Activated naive CD8-positive, alpha-beta T cell treated with anti-CD3 and anti-CD28 coated beads for 36 hours (primary cell): ENCODE measurements at places on chromosomes 11 and 22. TPM values are rescaled to one million over a fixed set of nuclear protein-coding genes. Genes with fewer than 3 reads are reported as not detected.

DNA sequence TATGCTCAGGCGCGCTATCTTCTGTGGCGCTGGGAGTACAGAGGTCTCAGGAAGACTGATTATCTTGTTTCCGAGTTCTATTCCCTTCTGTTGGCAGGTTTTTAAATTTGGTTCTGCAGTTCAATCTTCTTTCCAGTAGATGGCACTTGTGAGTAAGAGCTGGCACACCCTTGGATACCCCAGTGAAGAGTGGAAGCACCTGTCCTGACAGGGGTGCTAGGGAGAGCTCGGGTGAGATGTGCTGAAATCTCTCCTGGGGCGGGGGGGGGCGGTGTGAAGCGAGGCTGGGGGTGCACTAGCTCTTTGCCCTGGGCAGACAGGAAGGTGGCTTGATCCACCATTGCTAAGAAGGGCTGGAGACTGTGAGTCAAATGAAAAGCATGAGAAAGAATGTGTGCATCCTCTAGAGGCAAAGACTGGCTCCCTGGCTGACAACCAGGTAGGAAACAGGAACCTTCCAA lies 679.9 kb upstream of the CCDC179 start:
- H3K27ac ChIP-seq: no peak overlapping the region
- no peaks in the 10 kb centered on the region for H3K4me1 ChIP-seq
- no peak overlapping the region for H3K4me3 ChIP-seq
- H3K36me3 ChIP-seq: no peaks in the 10 kb centered on the region

DNA sequence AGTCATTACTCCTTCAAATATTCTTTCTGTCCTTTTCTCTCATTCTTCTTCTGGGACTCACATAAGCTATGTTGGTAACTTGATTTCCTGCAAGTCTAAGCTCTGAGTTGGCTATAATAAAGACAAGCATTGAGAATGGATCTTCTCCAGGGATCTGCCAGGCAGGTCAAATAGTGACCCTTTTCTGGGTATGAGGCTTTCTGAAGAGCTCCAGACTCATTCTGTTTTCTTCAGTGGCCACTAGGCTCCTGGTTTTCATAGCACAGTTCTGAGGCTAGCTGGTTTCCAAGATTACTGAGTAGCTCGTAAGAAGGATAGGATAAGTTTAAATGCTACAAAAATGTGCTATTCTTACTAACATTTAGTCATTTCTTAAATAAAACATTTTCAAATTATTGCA lies 38.3 kb downstream of the TMPRSS5 start:
- no peak for DNase-seq
- peaks cover 4% of the 10 kb centered on the region for H3K27me3 ChIP-seq
- H3K27ac ChIP-seq: no peak overlapping the region
- H3K4me3 ChIP-seq: no peak overlapping the region

GRCh38 chr11:77267962-77268361 lies 33.5 kb downstream of the GDPD4 start:
- H3K27ac ChIP-seq: no peak overlapping the region
- peaks cover 7% of the 10 kb centered on the region for H3K4me1 ChIP-seq
- H3K27me3 ChIP-seq: peaks cover 4% of the 10 kb centered on the region
- DNase-seq: no peak

DNA sequence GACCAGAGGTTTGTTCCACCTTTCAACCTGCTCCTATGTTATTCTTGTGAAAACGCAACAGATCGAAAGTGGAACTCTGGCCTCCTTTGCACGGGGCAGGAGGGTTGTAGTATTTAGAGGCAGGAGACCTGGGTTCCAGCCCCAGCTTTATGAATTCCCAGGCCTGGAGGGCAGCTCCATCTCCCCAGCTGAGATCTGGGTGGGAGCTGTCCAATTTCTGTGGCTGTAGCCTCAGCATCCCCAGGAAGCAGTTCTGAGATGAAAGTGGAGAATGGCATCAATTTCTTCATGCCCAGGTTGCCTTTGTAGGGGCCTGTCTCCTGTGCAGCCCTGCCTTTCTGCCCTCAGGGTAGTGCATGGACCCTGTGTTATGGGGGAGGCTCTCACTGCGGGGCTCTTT lies 4.1 kb downstream of the FADS2 start:
- no peak overlapping the region for H3K27ac ChIP-seq
- H3K36me3 ChIP-seq: peaks cover 28% of the 10 kb centered on the region

The IGF2 gene
- total RNA-seq: 0.08 TPM

GRCh38 chr22:39381009-39381755 lies 18.4 kb upstream of the TAB1 start:
- no peaks in the 10 kb centered on the region for H3K4me1 ChIP-seq
- no peak overlapping the region for H3K27ac ChIP-seq
- no peak overlapping the region for H3K4me3 ChIP-seq
- H3K27me3 ChIP-seq: no peaks in the 10 kb centered on the region
- no peak for DNase-seq
- H3K36me3 ChIP-seq: no peaks in the 10 kb centered on the region

The DNAJB13 gene
- 0.18 TPM for total RNA-seq

The RAB36 gene
- 0.90 TPM for total RNA-seq

- no peak overlapping the region for H3K27ac ChIP-seq
- no peaks in the 10 kb centered on the region for H3K36me3 ChIP-seq
- H3K27me3 ChIP-seq: peaks cover 20% of the 10 kb centered on the region
- H3K4me1 ChIP-seq: no peaks in the 10 kb centered on the region
- H3K4me3 ChIP-seq: no peak overlapping the region
Observed at GRCh38 chr22:26068571-26068970, 100.7 kb upstream of the SEZ6L start.

DNA sequence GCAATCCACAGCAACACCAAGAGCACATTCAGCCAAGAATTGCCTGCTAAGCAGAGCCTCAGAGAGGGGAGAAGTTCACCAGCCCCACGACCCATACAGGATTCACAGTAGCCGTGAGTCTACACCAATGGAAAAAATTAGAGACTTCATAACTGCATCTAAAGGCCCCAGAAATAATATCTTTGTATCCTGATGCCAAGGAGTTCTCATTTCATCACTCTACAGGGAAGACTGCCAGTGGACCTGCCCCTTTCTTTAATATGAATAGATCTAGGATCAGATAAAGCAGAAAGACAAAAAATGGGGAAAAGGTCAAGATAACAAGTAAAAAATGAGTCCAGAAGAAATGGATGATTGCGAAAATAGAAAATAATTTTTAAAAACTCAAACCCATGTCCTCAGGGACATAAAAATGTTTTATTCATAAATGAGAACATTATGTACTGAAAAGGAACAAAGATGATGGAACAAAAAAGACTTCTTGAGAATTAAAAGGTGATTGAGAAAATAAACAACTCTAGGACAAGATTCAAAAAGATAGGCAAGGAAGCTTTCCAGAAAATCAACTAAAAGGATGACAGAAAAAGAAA lies 9.5 kb downstream of the APOL3 start:
- peaks cover 39% of the 10 kb centered on the region for H3K36me3 ChIP-seq
- H3K4me1 ChIP-seq: peaks cover 59% of the 10 kb centered on the region
- no peak for DNase-seq
- peak overlapping the region; percentile 31 for H3K27ac ChIP-seq
- no peak overlapping the region for H3K4me3 ChIP-seq

DNA sequence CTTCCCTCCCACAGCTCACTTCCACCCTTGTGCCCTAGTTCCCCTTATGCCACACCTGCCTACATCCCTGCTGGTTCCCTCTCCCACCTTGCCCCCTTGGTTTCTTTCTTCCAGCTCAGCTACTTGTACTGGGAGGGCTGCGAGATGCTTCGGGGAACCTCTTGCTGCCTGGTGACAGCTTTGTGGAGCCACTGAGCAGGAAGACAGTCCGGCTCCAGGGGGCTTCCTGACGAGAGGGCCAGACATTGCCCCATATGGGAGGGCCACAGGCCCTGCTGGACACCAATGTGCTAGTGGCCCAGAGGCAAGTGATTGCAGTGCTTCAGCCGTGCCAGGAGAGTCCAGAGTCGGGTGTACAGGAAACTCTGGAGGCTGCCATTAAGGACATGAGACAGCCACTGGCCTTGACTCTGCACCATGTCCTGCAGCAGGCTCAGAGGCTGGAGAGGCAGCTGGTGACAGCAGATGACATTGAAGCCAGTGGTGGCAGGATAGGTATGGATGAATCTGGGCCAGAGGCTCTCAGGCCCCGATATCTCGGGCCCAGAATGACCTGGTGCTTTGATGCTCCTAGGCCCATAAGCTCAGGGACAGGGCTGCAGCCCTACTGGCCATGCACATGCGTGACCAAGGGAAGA lies 54.3 kb downstream of the BTG4 start:
- DNase-seq: no peak
- no peak overlapping the region for H3K4me3 ChIP-seq
- no peaks in the 10 kb centered on the region for H3K36me3 ChIP-seq
- peaks cover 12% of the 10 kb centered on the region for H3K27me3 ChIP-seq
- H3K27ac ChIP-seq: no peak overlapping the region

- H3K36me3 ChIP-seq: no peaks in the 10 kb centered on the region
- no peak overlapping the region for H3K27ac ChIP-seq
- H3K4me1 ChIP-seq: no peaks in the 10 kb centered on the region
- peaks cover 6% of the 10 kb centered on the region for H3K27me3 ChIP-seq
Observed at GRCh38 chr11:120310870-120311269, 14.2 kb upstream of the TLCD5 start.

The RAB38 gene
- 20.4 TPM for total RNA-seq

The MEI1 gene
- total RNA-seq: 23.4 TPM

The IFITM2 gene
- 474 TPM for total RNA-seq

- no peak overlapping the region for H3K4me3 ChIP-seq
- H3K36me3 ChIP-seq: peaks cover 37% of the 10 kb centered on the region
- H3K27ac ChIP-seq: no peak overlapping the region
- H3K4me1 ChIP-seq: peaks cover 2% of the 10 kb centered on the region
Observed at GRCh38 chr11:36278531-36279282, 10.5 kb downstream of the COMMD9 start.

DNA sequence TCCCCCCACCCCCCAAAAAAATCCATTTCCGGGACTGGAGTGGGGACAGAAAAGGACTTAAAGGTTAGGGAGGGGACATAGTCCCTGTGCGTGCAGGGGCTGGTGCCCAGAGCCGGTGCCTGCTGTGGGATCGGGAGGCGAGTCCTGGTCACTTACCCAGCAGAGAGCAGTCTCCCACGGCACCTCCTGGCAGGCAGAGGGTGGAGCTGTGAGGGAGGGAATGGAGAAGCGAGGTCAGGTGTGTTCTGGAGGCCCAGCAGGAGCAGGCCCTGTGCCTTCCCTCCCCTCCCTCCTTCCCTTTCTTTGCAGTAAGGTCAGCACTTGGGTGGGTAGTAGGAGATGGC lies 28.4 kb downstream of the SHANK3 start:
- no peak overlapping the region for H3K4me3 ChIP-seq
- no peak for DNase-seq
- H3K36me3 ChIP-seq: no peaks in the 10 kb centered on the region
- no peak overlapping the region for H3K27ac ChIP-seq
- no peaks in the 10 kb centered on the region for H3K27me3 ChIP-seq

The OR2AG2 gene
- total RNA-seq: 0.18 TPM

DNA sequence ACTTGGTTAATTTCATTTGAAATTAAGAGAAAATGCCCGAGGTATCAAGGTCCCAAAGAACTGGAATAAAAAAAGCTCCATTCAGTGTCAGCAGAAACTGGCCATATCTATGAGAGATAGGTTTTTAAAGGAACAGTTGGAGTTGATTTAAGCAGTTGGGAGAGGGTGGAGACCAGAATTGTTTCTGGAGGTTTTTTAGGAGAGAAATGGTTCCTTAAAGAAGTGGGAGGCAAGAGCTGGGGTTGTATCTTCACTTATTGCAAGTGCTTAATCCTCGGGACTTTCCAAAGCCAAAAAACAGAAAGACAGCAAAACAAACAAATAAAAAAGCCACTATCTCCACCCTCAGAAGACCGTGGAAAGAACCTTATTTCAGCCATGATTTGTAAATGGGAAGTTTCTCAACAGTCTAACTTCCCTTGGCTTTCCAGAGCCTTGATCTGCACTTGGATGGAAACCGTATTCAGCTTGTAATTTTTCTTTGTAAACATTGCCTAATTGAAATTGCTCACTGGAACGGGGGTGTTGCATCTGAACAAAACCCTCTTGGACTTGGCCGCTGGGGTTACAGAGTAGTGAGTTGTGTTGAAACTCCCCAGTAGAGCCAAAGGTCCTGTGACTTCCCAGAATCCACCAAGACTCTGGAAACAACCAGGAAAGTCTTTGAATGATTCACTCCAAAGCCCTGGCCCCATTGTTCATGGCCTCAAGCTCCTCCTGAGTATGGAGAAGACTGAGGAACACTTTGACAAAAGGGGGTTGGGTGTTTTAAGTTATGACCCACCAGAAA lies 115.6 kb downstream of the SLC1A2 start:
- no peak overlapping the region for H3K27ac ChIP-seq
- peaks cover 17% of the 10 kb centered on the region for H3K4me1 ChIP-seq
- H3K27me3 ChIP-seq: no peaks in the 10 kb centered on the region
- DNase-seq: no peak
- H3K36me3 ChIP-seq: peaks cover 4% of the 10 kb centered on the region

DNA sequence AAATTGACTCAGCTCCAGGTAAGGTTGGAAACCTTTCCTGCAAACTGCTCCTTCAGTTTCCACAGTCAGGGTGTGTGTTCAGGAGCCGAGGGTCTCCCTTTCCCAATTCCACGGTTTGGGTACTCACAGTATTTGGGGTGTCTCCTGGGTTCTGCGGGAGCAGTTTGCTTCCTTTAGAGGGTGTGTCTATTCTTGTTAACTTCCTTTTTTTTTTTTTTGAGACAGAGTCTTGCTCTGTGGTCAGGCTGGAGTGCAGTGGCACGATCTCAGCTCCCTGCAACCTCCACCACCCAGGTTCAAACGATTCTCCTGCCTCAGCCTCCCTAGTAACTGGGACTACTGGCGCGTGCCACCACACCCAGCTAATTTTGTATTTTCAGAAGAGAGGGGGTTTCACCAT lies 251.4 kb downstream of the LUZP2 start:
- DNase-seq: no peak
- no peak overlapping the region for H3K4me3 ChIP-seq
- H3K27me3 ChIP-seq: no peaks in the 10 kb centered on the region
- no peaks in the 10 kb centered on the region for H3K36me3 ChIP-seq
- H3K27ac ChIP-seq: no peak overlapping the region
- no peaks in the 10 kb centered on the region for H3K4me1 ChIP-seq

The PGA5 gene
- not detected for total RNA-seq

GRCh38 chr11:58506935-58507334 lies 970 bp downstream of the OR5B21 start:
- no peak overlapping the region for H3K4me3 ChIP-seq
- peaks cover 13% of the 10 kb centered on the region for H3K36me3 ChIP-seq
- no peak overlapping the region for H3K27ac ChIP-seq
- no peak for DNase-seq
- H3K4me1 ChIP-seq: peaks cover 12% of the 10 kb centered on the region

DNA sequence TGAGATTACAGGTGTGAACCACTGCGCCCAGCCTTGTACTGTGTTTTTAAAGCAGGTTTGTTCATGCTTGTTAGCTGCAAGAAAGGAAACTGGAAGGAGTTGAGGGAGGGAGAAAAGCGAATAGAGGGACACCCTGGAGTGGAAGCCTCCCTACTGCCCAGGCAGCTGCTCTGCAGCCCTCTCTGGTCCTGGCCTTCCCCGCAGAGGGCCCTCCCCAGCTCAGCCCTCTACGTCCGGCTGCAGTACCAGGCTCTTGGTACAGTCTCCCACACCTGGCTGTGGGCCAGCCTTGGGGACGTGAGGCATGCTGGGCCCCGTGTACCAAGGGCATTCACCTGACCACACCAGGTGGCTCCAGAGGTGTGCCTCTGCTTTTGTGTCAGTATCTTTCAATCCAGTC lies 70.8 kb downstream of the MED15 start:
- peaks cover 23% of the 10 kb centered on the region for H3K4me1 ChIP-seq
- H3K36me3 ChIP-seq: peaks cover 18% of the 10 kb centered on the region
- no peak overlapping the region for H3K27ac ChIP-seq
- no peaks in the 10 kb centered on the region for H3K27me3 ChIP-seq

GRCh38 chr22:42814616-42815015 lies 42.5 kb downstream of the ARFGAP3 start:
- peaks cover 2% of the 10 kb centered on the region for H3K36me3 ChIP-seq
- H3K4me1 ChIP-seq: no peaks in the 10 kb centered on the region
- no peak overlapping the region for H3K4me3 ChIP-seq
- no peak for DNase-seq
- no peak overlapping the region for H3K27ac ChIP-seq
